Head of caudate nucleus (tissue), 42 donors: ENCODE measurements at places on chromosomes 4 and X.

- DNase-seq: no peak
Observed at GRCh38 chr4:166724369-166724768, 509.9 kb downstream of the SPOCK3 start.

DNA sequence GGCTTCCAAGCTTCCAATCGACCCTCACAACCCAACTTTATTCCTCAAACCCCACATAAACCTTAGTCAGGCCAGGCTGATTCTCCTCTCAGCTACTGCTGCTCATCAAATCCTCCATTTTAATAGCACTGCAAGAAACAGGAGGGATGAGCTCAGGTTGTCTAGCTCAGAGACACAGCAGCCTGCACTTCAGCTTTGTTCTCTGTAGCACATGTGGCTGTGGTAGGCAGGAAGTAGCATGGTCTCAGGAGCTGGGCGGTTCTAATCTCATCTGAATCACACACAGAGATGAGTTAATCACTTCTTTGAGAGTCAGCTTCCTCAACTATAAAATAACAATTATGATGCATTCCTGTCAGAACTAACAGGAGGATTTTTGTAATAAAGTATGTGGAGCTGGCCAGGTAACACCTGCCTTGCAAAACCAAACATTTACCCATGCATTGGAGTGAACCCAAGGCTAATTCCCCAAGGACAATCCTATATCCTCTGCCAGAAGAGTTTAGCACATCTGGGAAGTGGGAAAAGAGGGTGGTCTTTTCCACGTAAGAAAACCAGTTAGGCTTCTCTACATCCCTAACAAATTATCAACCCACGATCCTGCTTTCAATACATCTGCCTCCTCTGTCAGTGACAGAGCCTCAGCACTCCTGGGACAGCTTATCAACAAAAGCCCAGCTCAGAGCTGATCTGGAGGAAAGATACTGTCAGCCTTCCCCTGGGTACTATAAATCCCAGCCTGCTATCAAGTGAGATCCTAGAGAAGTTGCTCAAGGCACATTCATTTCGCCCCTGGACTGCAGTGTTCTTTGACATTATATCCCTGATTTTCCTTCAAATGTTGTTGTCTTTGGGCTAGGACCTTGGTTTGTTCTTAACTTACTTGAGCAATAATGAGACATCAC lies 32.8 kb downstream of the ELOVL6 start:
- peak; percentile 52 for DNase-seq

DNA sequence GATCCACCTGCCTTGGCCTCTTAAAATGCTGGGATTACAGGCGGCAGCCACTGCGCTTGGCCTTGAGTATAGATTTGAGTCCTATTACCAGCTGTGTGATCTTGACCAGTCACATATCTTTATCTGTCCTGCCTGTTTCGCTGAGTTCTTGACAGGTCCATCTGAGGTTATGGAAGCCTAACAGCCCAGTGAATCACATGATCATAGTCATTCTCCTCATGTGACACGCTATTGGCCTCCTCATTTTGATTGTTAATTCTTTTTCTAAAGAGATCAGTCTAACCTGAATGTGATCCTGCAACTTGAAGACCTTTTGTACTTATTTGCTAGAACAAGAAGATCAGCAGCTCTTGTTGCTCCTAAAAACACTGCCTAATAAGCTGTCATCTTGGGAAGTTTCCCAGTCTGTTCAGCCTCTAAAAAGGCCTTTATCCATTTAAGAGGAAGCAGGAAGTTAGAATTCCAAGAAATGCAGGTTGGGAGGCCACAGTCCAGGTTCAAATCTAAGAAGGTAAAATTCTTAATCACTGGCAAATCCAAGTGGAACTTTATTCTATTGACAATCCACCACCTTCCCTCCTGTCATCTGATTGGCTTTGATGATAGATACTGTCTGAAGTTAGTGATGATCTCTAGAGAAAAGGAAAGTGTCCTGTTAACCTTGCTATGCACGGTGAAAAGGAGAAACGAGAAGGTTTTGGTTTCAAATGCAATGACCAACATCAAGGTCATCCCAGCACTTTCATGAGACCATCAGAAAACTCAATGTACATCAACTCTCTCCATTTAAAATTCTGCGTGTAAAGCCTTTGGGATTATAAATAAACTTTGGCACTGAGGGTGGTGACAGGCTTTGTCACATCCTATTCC lies 86.9 kb downstream of the CHRNA9 start:
- DNase-seq: no peak

- DNase-seq: no peak
Observed at GRCh38 chrX:123601437-123601836, 131.4 kb downstream of the THOC2 start.

GRCh38 chr4:131348263-131348662 lies 1800.8 kb upstream of the PCDH10 start:
- no peak for DNase-seq

DNA sequence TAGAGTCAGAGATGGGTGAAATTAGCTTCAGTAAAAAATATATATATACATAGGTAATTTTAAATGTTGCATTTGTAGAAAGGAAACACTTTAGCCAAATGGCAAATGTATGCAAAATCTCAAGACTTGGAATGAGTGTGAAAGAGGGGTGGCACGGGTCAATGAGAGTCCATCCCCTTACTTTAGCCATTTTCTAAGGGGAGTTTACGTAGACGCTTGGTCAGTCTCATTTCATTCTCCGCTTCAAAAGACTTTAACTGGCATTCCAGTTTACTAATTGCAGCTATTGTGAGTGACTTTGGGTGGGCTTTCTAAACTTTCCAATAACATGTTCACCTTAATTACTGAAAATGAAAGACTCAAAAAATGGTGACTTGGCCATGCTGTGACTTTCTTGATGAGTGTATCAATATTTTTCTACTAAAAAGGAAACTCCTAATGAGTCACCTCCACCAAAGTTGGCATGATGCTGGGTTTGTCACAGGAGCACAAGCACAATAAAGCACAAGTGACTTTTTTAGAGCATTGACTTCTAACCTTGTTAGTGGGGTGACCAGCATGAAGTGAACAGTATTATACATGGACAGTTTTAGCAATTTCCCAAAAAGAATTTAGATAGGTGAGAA lies 356.0 kb upstream of the RASGEF1B start:
- no peak for DNase-seq

DNA sequence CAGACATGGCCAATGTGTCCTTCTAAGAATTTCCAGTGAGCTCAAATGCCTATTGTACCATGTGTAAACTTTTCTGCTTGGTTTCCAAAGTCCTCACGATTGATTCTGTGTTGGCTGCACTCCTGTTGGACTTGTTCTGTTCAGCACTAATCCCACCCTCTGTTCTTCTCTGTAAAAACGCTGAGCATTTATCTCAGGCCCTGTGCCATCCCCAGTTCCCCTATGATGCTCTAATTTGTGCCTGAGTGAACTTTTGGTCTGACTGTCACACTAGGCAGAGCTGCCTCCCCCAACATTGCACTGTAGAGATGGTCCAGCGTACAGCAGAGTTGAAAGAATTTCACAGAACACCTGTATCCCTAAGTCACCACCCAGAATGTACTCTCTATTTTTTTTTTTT lies 76.1 kb upstream of the STS start:
- DNase-seq: no peak

DNA sequence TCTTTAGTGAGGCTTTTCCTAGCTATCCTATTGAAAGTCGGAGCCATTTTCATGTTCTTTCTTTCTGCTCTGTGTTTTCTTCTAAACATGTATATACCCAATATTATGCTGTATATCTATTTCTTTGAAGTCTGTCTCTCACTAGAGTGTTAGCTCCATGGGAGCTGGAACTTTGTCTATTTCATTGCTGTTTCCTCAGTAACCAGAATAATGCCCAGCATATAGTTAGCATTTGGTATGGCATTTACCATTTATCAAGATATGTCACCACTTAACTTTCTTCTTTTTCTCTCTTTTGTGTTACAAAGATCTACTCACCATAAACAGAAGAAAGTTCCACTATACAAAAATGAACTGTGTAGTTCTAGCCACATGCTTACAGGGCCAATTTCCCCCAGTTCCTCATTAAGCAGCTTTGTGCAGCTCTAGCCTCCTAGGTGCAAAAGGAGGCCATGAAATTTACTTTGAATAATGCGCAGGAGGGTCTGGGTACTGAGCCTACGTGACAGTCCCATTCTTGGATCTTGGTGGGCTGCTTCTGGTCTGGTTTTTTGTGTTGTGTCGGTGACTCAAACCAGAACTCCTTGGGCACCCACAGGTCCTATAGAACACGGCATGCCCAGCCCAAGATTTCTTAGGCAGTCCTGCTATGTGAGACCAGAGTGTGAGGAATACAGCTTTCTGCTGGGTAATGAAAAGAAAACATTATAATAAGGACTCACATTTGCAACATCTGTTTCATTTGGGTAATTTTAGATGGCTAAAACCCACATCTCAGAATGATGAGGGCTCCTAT lies 302.3 kb upstream of the IGFBP7 start:
- no peak for DNase-seq

GRCh38 chr4:177097291-177097690 lies 212.4 kb upstream of the NEIL3 start:
- DNase-seq: no peak

GRCh38 chr4:10619855-10620254 lies 64.7 kb downstream of the CLNK start:
- DNase-seq: no peak

DNA sequence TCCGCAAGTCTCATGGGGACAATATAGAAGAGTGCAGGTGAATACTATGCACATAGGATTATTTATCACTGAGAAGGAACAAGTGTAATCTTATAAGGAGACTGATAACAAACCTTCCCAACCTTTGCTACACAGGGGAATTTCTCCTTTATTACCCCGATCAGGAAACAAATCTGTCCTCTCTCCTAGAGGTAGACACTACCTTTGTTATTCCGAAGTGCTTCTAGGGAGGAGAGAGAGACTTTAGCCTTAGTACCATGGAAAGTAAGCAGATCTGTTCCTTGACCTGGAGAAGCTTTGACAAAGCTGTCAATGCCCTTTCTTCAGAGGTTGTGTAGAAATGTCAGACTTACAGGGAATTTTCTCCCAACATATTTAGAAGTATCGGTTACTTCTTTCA lies 475.5 kb downstream of the CCSER1 start:
- DNase-seq: no peak

DNA sequence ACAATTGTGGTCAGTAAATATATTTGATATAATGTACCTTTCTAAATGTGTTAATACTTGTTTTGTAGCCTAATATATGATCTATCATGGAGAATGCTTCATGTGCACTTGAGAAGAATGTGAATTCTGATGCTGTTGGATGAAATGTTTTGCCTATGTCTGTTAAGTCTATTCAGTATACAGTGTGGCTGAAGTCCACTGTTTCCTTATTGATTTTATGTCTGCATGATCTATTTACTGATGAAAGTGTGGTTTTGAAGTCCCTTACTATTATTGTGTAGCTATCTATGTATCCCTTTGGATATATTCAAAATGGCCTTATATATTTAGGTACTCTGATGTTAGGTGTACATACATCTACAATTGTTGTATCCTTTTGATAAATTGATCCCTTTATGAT lies 515.8 kb upstream of the EPHA5 start:
- no peak for DNase-seq

DNA sequence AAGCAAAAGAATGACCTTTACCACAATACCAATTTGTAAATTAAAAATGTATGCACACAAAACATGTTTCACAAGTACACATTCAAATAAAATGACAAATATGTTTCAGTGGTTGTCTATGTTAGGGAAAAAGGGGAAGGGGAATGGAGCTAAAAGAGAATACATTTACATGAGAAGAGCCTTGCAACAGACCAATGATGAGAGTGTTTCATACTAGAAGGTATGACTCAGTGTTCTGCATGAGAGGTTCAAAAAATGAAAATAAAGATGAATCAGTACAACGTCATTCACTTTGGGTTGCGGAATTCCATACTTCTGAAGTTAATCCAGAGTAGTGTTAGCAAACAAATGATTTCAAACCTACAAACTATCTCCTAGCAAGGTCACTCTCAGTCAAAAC lies 51.7 kb downstream of the RPGR start:
- DNase-seq: no peak

DNA sequence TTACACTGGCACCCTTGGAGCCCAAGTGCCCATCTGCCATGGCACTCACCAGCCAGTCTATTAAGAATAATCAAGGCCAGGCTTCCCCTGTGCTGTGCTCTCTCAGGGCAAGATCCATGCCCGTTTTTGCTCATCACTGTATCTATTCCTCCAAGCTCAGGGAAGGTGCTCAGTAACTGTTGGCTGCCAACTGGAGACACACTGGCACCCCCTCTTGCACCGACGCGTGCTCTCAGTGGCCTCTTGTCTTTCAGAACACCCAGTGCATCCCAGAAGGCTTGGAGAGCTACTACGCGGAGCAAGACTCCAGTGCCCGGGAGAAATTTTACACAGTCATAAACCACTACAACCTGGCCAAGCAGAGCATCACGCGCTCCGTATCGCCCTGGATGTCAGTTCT lies 30.1 kb downstream of the NSG1 start:
- DNase-seq: no peak

- no peak for DNase-seq
Observed at GRCh38 chrX:108671526-108671925, 64.8 kb downstream of the IRS4 start.

DNA sequence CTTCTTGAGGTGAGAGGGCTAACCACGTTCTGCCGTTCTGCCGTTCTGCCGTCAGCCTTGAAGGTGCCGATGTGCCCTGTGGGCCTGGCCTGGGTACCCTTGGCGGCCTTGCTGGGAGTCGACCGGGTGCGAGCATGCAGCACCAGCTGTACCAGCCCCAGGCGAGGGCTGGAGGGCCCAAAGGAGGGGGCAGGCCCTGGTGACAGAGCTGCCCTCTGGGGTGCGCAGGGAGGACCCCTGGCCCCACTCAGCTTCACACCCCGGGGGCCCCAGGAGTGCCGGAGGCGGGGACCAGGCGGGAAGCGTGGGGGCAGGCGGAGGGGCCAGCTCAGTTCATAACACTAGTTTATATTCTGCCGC lies 22.1 kb downstream of the UVSSA start:
- no peak for DNase-seq

DNA sequence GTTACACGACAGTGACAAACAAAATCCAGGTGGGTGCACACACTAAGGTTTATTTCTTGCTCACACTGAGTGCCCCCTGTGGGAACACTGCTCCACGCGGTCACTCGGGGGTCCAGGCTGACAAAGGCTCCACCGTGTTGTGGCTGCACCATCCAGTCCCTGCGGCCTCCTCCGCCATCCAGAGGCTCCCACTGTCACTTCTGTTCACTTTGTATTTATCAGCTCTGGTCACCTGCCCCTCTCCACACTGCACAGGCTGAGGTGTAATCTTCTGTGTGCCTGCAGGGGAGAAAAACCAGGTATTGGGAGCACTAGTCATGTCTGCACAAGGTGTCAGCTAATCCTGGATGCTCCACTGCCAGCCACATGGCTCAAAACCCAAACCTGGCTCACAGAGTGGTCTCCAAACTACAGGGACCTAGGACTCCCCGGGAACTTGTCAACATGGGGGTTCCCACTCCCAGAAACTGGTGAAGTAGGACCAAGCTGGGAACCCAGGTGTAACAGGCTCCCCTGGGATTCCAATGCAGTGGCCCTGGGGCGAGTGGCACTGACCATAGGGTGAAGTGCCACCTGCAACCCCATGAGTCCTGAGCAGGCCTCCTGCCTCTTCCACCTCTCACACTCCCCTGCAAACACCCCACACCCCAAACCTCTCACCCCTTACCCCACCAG lies 25.5 kb downstream of the HMX1 start:
- no peak for DNase-seq
